ENCODE measurements at places on chromosomes 11 and 22.

DNA sequence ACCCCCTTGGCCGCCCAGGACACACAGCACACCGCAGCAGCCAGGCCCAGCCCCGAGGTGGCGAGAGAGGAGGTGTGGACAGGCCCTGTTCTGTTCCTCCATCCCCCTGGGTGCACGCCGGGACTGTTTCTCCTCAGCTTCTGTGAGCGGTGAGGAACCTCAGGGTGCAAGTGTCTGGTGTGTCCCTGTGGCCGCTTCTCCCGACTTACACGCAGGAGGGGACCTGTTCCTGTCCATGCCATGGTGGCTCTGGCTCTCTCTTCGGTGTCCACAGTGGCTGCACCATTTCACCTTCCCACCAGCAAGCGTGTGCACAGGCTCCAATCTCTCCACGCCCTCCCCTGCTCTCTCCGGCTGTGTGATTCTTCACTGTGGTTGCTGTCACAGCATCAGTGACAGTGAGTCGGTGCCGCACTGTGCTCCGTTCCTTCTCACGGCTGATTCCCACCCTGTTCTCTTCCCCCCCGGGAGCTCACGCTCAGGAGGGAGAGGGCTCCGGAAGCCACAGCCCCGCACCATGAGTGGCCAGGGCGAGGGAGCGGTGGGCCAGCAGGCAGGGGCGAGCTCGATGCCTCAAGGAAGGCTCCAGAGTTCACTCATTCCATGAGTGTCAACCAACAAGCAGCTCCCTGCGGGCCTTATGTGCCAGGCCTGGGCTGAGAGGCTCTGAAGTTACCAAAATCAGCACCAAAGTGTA lies 18.6 kb upstream of the WNT7B start:
- DNase-seq, result no peak

- no peak for DNase-seq
Measured at GRCh38 chr11:31375879-31376278, 6.2 kb downstream of the DNAJC24 start.

- no peak for DNase-seq
Measured at GRCh38 chr22:26225207-26225606, 55.9 kb downstream of the SEZ6L start.

DNA sequence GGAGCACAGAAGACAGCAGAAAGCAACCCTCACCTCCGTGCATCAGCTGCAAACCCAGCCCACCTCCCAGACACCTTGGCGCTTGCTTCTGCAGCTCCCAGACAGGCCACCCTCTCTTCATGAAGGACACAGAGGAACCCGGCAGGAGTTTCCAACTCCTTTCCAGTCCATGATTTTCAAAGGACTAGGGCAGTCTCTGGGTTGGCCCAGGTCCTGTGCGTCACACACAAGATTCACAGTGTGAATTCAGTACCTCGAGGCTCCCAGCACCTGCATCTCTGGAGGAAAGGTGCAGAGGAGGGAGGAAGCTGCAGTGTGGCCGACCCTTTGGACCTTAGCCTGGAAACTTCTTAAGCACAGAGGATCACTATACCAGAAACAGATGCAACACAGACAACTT lies 61.0 kb upstream of the BID start:
- DNase-seq, result no peak

- DNase-seq, result no peak
Measured at GRCh38 chr11:33197915-33198727, 36.8 kb upstream of the CSTF3 start.

DNA sequence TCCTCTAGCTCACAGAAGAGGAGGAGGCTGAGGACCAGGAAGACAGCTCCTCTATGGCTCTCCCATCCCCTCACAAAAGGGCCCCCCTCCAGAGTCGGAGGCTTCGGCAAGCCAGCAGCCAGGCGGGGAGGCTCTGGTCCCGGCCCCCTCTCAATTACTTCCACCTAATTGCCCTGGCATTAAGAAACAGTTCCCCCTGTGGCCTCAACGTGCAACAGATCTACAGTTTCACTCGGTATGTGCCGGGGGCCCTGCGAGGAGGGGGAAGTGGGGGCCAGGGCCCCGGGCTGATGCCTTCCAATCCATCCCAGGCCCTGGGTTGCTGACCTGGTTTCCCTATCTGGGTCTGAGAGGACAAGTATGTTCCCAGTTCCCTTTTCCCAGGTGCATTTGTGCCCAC lies 7.9 kb downstream of the FOXR1 start:
- no peak for DNase-seq
